Activated CD8-positive, alpha-beta memory T cell treated with anti-CD3 and anti-CD28 coated beads, Interleukin-2, amount 10 ng/mL, durations not matched to agents 7 days and 5 days (primary cell): ENCODE measurements at places on chromosomes 4 and X. TPM values are rescaled to one million over a fixed set of nuclear protein-coding genes. Genes with fewer than 3 reads are reported as not detected.

The POLN gene
- total RNA-seq, result 5.6 TPM

The NEXMIF gene
- 0.06 TPM for total RNA-seq

The FGF5 gene
- total RNA-seq, result not detected

The ESX1 gene
- not detected for total RNA-seq

The PAPSS1 gene
- 32.0 TPM for total RNA-seq

The DMP1 gene
- not detected for total RNA-seq

The RTL5 gene
- 0.14 TPM for total RNA-seq

The AGTR2 gene
- not detected for total RNA-seq

The KLHL5 gene
- 21.6 TPM for total RNA-seq
